CD4-positive, alpha-beta memory T cell (primary cell): ENCODE measurements at places on chromosomes 1 and 21. TPM values are rescaled to one million over a fixed set of nuclear protein-coding genes. Genes with fewer than 3 reads are reported as not detected.

TACSTD2 gene
- total RNA-seq, result not detected

OR6N2 gene
- not detected for total RNA-seq

C1orf21 gene
- 0.80 TPM for total RNA-seq

KRTAP10-3 gene
- not detected for total RNA-seq

TRABD2B gene
- total RNA-seq, result not detected

ATP1A4 gene
- not detected for total RNA-seq

OR2L5 gene
- 0.25 TPM for total RNA-seq

UBE2U gene
- total RNA-seq, result not detected

KRTAP13-2 gene
- total RNA-seq, result not detected

KRTAP21-2 gene
- not detected for total RNA-seq
